ENCODE measurements at places on chromosomes 7 and 10. TPM values are rescaled to one million over a fixed set of nuclear protein-coding genes. Genes with fewer than 3 reads are reported as not detected.

The ACBD7 gene
- 0.37 TPM for total RNA-seq

The TMEM26 gene
- total RNA-seq: not detected

The DNAJB9 gene
- 12.1 TPM for total RNA-seq

The GDF2 gene
- total RNA-seq: not detected

The STAG3 gene
- total RNA-seq: 1.6 TPM

The PHKG1 gene
- 1.2 TPM for total RNA-seq

The GIMAP4 gene
- total RNA-seq: not detected

The NCF1 gene
- total RNA-seq: not detected

The PDE1C gene
- total RNA-seq: 0.73 TPM

The ARHGAP21 gene
- 110 TPM for total RNA-seq

The TMEM229A gene
- total RNA-seq: not detected

The HYCC1 gene
- 158 TPM for total RNA-seq

The CLIP2 gene
- 42.6 TPM for total RNA-seq

The CDNF gene
- total RNA-seq: 0.37 TPM

The SPDYE16 gene
- not detected for total RNA-seq

The GRM3 gene
- not detected for total RNA-seq

The NOS3 gene
- total RNA-seq: 3.9 TPM

The NEUROG3 gene
- total RNA-seq: not detected

The SSBP1 gene
- 115 TPM for total RNA-seq

The CTAGE6 gene
- total RNA-seq: 0.59 TPM

The SERPINE1 gene
- total RNA-seq: 464 TPM

The HMX3 gene
- total RNA-seq: not detected

The NUTM2B gene
- total RNA-seq: 0.73 TPM

The OR9A2 gene
- total RNA-seq: not detected

The SFRP5 gene
- total RNA-seq: not detected

The OGDH gene
- total RNA-seq: 109 TPM

The GDF10 gene
- not detected for total RNA-seq

The PRDX3 gene
- total RNA-seq: 145 TPM

The SPAM1 gene
- not detected for total RNA-seq

The SPDYE1 gene
- not detected for total RNA-seq

The MUC3A gene
- total RNA-seq: not detected

The NOM1 gene
- total RNA-seq: 26.6 TPM

The CTAGE8 gene
- 0.59 TPM for total RNA-seq

The FXYD4 gene
- not detected for total RNA-seq

The METTL2B gene
- 37.1 TPM for total RNA-seq

The TMEM273 gene
- not detected for total RNA-seq

The TEX47 gene
- not detected for total RNA-seq

The PRLHR gene
- total RNA-seq: not detected

The LIPN gene
- total RNA-seq: not detected

The VGF gene
- not detected for total RNA-seq

The LIPF gene
- total RNA-seq: not detected

The RHOBTB1 gene
- total RNA-seq: 5.5 TPM

The KEL gene
- total RNA-seq: not detected

The FMC1 gene
- total RNA-seq: 6.8 TPM

The CCZ1 gene
- total RNA-seq: 36.0 TPM

The PLOD3 gene
- total RNA-seq: 93.2 TPM

The TES gene
- total RNA-seq: 57.0 TPM

The CALN1 gene
- total RNA-seq: not detected

The NUP42 gene
- 20.6 TPM for total RNA-seq

The TUBAL3 gene
- total RNA-seq: not detected

The CRCP gene
- 30.1 TPM for total RNA-seq

The ACTR3C gene
- total RNA-seq: 0.20 TPM

The COBL gene
- under 0.01 TPM for total RNA-seq
